ENCODE measurements at places on chromosomes 16 and 17.

GRCh38 chr16:55439101-55439690, 39.8 kb upstream of the MMP2 start:
- DNase-seq, result no peak

- no peak for DNase-seq
These were observed 15.5 kb downstream of the DYNC1LI2 start for GRCh38 chr16:66735891-66736290.

DNA sequence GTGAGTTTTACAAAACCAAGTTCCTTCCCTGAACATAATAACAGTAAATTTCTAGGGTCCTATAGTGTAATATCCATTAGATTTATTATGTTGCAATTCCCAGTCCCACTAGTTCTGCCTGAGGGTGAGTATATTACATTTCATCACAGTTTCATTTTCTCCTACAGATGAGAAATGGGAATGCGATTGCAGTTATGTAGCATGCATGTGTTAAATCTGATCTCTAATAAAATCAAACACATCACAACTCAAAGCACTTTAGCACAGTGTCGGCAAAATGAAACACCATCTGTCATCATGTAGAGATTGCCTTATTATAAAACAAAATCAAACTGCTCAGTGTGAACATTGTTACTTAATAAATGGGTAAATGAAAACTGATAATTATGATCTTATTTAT, 180.5 kb upstream of the TOX3 start:
- no peak for DNase-seq

DNA sequence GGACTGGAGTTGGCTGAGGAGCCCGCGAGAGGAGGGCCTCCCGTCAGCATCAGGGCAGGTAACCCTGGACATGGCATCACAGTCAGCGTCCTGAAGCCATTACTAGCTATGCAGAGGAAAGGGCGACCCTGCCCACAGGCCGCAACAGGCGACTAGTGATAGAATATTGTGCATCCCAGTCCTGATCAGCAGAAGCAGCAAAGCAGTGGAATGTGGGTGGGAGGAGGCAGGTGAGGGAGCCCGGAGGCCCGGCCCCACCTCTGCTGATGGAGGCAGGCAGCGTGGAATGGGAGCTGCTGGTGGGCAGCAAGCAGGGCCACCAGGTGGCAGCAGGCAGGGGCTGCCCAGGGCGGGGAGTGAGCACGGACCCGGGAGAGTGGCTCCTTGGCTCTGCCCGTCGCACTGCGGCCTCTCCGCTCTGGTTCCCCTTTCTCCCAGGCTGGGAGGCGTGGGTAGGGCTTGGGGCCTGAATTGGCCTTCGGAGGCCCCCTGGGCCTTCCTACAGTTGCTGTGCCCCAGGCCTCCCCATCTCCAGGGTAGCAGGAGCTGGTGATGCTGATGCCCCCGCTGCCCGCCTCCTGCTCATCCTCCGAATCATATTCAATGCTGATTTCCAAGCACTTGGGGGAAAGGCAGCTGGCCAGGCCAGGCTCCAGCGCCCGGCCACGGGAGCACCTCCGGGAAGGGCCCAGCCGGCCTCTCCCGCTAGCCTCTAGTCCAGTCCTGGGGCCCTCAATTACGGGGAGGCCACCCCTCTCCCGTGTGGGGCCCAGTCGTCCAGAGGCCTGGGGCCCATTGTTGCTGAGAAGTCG, 20.2 kb downstream of the TSPOAP1 start:
- DNase-seq, result no peak

GRCh38 chr16:68085259-68086071, at the start of gene NFATC3:
TSS of gene NFATC3 (plus strand) at chr16:68085370. CDS start at chr16:68085682, 312 bp downstream.
- DNase-seq, result peak; percentile 98

GRCh38 chr16:11163761-11164261, 92.2 kb downstream of the SOCS1 start:
- no peak for DNase-seq

GRCh38 chr16:75948886-75949285, 222.6 kb upstream of the CPHXL start:
- DNase-seq, result no peak

- no peak for DNase-seq
These were observed 16.7 kb downstream of the DNAJC7 start for GRCh38 chr17:42000413-42001133.

DNA sequence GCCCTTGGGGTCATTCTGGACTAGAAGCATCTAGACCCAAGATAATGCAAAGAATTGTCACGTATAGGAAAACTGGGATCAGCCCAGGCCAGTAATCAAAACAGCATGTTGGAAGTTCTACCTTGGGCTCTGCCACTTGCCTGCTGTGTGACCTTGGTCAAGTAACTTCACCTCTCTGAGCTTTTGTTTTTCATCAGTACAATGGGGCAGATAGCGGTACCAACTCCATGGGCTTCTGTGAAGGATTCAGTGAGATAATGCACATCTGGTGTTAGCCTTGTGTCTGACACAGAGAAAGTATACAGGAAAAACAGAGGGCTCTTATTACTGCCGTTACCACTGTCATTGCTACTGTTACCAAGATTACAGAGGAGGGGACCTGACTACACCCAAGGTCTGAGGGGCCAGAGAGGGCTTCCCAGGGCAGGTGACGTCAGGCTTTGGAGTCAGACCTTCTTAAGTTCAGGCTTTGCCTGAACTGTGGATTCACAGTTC, 24.6 kb downstream of the CMIP start:
- no peak for DNase-seq

DNA sequence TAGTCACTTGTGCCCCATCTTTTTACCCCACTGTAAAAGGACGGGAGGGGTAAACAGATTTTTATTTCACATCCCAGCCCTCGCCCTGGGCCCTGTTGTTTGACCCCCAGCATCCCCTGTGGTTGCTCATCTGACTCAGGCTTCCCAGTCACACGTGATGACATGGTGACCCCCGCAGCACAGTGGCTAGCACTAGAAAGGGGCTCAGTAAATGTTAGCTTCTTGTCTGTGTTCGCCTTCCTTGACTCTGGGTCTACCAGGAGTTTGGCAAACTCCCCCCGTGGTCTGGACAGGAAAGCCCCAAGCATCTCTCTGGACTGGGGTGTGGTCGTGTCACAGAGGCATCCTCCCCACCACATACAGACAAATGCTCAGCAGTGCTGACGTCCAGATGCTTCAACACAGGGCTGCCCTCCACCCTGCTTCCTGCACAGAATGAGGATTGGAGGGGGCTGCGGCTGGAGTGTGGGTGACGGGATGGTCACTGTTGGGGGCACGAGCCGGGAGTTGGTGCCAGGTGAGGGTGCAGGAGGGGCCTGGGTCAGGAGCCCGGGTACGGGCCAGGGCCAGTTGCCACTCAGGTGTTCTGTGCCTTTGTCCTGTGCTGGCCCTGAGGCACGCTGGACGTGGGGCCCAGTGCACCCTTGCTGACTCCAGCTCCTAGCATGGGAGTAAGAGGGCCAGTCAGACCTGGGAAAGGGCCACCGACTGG, 69.1 kb downstream of the METRNL start:
- no peak for DNase-seq

DNA sequence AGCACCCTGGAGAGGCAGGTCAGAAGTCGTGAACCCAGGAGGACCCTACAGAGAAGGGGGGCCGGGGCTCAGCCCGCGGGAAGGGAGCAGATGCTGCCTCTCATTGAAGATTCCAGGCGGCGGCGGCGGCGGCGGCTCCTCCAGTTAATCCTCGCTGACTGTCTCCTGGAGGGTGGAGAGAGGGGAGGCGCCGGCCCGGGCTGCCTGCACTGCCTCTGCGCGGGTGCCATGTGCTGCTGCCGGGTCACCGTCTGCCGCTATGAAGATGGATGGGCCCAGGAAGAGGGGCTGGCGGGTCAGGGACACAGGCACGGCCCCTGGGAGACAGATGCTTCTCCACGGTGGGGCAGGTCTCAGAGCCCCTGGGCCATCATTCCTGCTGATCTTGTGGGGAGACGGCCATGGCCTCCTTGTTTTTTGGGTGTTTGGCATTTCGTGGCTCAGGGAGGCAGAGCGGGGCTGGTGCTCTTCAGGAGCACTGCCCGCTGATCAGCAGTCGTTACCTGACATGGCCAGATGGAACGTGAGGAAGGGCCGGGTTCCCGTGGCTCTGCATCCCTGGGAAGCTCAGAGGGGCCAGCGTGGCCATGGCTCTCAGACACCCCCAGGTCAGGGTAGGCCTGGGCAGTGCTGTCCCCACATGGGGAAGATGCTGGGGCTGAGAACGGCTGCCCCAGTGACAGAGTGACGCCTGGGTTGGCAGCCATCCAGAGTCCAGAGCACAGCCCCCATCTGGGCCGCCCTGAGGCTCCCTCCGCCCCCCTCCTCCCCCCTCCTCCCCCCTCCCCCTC, 36.1 kb downstream of the GINS2 start:
- no peak for DNase-seq

- no peak for DNase-seq
These were observed 111.4 kb downstream of the UTP18 start for GRCh38 chr17:51371732-51372151.

DNA sequence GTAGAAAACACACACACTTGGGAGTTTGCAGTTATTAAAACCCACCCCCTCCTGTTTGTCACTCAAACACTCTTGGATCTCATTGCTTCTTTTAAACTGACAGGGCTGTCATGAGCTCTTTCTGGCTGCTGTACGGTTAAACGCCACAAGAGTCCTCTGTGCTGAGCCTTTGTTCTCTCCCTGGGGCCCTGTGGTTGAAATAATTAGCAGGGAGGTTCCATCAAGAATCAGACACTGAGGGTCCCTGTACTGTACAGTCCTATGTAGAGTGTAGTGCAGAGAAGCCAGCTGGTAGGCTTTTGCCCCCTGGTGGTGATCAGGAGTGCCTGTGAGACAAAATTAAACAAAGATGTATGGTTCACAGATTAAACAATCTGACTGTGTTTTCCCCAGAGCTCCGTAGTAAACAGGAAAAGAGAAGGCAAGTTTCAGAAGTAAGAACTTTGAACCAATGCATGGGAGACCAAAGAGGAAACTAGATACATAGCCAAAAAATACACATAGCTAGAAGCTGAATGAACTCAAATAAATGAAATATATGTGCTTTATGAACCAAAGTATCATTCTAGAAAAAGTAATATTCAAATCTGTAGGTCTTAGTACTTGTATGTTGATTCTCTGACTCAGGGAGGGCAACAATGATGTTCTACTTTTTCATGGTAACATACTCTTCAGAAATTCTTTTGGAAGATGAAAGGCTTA, 1.4 kb upstream of the SSH2 start:
- DNase-seq, result peak; percentile 27

GRCh38 chr16:82639666-82640336, 13.0 kb downstream of the CDH13 start:
- no peak for DNase-seq

DNA sequence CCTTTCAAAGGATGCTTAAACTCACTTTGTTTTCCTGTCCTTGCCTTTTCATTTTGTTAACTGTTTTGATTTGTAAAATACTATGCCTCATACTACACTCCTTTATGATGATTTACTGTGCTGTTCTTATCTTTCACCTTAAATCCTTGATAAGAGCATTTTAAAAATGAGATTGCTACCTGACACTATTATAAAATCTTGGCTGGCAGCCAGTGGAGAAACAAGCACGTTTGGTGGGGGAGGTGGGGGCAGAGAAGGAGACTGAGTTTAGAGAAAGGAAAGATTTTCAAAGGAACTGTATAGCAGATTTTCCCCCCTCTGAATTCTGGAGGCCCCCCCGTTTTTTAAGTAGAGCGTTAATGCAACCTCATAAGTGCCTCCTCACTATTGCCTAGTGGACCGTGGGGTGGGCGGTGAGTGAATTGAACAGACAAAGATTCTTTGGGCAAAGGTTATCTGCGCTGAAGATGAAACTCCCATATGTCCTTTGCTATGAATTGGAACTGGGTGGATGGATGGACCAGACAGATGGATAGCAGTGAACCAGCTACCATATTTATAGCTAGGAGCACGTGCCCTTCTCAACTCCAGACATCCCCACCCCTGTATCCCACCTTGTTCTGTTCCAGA, 200.2 kb downstream of the CCDC182 start:
- DNase-seq, result no peak

DNA sequence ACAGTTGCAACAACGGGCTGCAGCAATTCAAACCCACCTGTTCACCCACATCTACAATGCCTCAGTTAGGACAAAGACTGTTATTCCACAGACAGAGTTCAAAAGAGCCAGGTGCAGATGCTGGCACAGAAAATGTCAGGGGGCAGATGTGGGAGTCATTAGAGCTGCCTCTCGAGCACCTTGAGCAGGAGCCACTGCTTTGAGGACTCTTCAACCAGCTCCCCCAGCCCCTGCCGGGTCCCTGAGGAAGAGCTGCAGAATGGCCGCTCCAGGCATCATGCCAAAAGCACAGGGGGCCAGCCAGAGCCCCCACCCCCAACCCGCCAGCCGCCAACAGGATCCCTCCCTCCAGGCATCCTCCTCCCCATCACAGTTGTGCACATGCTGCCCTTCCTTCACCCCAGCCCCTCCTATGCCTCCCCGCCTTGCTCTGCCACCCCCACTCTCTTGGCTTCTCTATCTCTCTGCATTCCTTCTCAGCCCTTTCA, 20.8 kb downstream of the C17orf67 start:
- DNase-seq, result no peak

GRCh38 chr16:66220702-66221101, 145.8 kb upstream of the CDH5 start:
- DNase-seq, result no peak

DNA sequence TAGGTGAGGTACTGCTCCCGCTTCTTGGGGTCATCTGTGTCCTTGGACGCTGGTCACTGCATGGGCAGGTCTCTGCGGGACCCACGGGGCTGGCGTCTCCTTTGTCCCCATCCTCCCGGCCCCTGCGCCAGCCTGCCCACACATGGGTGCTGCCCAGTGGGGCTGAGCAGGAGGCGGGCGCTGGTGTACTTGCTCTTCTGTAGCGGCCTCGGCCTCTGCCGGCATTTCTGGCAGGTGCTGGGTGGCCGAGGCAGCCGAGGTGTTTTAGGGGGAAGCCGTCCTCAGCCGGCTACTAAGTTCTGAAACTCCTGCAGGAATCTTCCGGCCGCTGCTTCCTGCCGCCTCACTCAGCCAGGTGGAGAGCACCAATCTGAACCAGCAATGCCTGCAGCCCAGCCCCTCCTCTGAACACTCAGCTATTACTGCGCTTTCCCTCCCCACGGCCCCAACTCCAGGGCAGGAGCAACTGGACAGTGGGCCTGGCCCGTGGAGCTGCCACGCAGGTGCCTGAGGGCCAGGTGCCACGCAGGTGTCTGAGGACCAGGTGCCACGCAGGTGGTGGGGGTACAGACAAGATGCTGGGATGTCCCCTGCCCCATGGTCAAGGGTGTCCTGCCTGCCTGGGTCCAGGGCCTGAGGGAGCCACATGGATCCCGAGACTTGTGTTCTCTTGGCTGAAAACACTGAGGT, 10.0 kb downstream of the DECR2 start:
- DNase-seq, result no peak
